Kidney (tissue), 22 donors: ENCODE measurements at places on chromosomes 4 and X. TPM values are rescaled to one million over a fixed set of nuclear protein-coding genes. Genes with fewer than 3 reads are reported as not detected.

GRCh38 chr4:100635899-100636298 is 118.1 kb upstream of the EMCN start:
- no peaks in the 10 kb centered on the region for H3K4me1 ChIP-seq
- no peak overlapping the region for H3K27ac ChIP-seq
- H3K36me3 ChIP-seq = no peaks in the 10 kb centered on the region
- H3K27me3 ChIP-seq = no peaks in the 10 kb centered on the region
- no peak for DNase-seq

- H3K36me3 ChIP-seq = no peaks in the 10 kb centered on the region
- H3K4me3 ChIP-seq = no peak overlapping the region
- H3K27me3 ChIP-seq = no peaks in the 10 kb centered on the region
These were observed 39.2 kb upstream of the ARHGAP6 start for GRCh38 chrX:11704725-11705495.

GRCh38 chr4:68209003-68209402 is 36.5 kb downstream of the TMPRSS11B start:
- no peaks in the 10 kb centered on the region for H3K27me3 ChIP-seq
- H3K36me3 ChIP-seq = no peaks in the 10 kb centered on the region
- no peaks in the 10 kb centered on the region for H3K4me1 ChIP-seq

GRCh38 chr4:73257234-73257633 is 1.4 kb downstream of the ANKRD17 start:
- DNase-seq = peak; percentile 81
- H3K4me3 ChIP-seq = peak overlapping the region; percentile 87
- no peaks in the 10 kb centered on the region for H3K36me3 ChIP-seq
- H3K27me3 ChIP-seq = no peaks in the 10 kb centered on the region

DNA sequence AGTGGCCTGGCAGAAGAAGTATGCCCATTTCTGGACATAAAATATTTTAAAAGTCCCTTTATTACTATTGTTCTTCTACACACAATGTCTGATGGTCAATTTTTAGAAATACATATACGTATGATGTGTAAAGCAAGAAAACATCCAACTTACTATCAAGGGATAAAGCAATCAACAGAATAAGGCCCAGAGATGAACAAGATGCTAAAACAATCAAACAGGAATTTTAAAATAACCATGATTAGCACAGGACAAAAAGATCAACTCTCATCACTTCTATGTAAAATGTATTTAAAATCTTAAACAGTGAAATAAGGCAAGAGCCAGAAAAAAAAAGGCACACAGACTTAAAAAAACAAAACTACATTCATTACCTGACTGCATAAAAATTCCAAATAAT is 60.9 kb downstream of the MTNR1A start:
- no peak overlapping the region for H3K27ac ChIP-seq
- no peaks in the 10 kb centered on the region for H3K27me3 ChIP-seq
- no peaks in the 10 kb centered on the region for H3K36me3 ChIP-seq
- H3K4me1 ChIP-seq = no peaks in the 10 kb centered on the region

DNA sequence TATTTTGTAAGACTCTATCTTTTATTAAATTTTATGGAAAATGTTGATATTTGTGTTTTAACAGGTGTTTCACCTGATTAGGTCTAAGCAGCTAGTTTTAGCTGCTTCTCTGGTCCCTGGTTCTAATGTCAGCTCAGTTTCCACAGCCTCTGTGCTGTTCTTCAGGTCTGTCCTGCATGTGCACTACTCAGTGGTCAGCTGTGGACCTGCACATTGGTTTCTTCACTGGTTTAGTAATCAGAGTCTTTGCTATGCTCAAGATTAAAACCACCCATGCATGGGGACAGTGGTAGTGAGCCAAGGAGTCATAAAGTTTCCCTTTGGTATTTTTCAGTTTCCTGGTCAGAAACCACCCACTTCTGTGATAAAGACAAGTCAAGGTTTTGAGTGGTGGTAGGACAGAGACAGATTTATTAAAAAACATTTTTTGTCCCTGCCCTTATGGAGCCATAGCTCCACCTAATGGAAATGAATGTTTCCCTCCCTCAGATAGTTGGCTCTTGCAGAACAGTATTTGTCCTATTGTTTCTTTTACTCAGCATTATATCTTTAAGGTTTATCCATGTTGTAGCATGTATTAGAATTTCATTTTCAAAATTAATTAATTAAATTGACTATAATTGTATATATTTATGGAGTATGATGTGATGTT is 36.8 kb upstream of the VBP1 start:
- no peaks in the 10 kb centered on the region for H3K36me3 ChIP-seq
- no peak overlapping the region for H3K27ac ChIP-seq
- no peaks in the 10 kb centered on the region for H3K4me1 ChIP-seq
- no peak overlapping the region for H3K4me3 ChIP-seq
- no peak for DNase-seq

DNA sequence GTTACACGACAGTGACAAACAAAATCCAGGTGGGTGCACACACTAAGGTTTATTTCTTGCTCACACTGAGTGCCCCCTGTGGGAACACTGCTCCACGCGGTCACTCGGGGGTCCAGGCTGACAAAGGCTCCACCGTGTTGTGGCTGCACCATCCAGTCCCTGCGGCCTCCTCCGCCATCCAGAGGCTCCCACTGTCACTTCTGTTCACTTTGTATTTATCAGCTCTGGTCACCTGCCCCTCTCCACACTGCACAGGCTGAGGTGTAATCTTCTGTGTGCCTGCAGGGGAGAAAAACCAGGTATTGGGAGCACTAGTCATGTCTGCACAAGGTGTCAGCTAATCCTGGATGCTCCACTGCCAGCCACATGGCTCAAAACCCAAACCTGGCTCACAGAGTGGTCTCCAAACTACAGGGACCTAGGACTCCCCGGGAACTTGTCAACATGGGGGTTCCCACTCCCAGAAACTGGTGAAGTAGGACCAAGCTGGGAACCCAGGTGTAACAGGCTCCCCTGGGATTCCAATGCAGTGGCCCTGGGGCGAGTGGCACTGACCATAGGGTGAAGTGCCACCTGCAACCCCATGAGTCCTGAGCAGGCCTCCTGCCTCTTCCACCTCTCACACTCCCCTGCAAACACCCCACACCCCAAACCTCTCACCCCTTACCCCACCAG is 25.5 kb downstream of the HMX1 start:
- H3K4me3 ChIP-seq = no peak overlapping the region
- no peak overlapping the region for H3K27ac ChIP-seq
- peaks cover 5% of the 10 kb centered on the region for H3K27me3 ChIP-seq

- no peaks in the 10 kb centered on the region for H3K36me3 ChIP-seq
- H3K27ac ChIP-seq = no peak overlapping the region
- H3K27me3 ChIP-seq = no peaks in the 10 kb centered on the region
- H3K4me3 ChIP-seq = no peak overlapping the region
These were observed 220.2 kb upstream of the PRPS2 start for GRCh38 chrX:12570859-12571501.

- H3K27ac ChIP-seq = no peak overlapping the region
- H3K4me1 ChIP-seq = no peaks in the 10 kb centered on the region
- no peaks in the 10 kb centered on the region for H3K36me3 ChIP-seq
- H3K4me3 ChIP-seq = no peak overlapping the region
- H3K27me3 ChIP-seq = no peaks in the 10 kb centered on the region
These were observed 18.5 kb downstream of the PJA1 start for GRCh38 chrX:69146739-69147138.

DNA sequence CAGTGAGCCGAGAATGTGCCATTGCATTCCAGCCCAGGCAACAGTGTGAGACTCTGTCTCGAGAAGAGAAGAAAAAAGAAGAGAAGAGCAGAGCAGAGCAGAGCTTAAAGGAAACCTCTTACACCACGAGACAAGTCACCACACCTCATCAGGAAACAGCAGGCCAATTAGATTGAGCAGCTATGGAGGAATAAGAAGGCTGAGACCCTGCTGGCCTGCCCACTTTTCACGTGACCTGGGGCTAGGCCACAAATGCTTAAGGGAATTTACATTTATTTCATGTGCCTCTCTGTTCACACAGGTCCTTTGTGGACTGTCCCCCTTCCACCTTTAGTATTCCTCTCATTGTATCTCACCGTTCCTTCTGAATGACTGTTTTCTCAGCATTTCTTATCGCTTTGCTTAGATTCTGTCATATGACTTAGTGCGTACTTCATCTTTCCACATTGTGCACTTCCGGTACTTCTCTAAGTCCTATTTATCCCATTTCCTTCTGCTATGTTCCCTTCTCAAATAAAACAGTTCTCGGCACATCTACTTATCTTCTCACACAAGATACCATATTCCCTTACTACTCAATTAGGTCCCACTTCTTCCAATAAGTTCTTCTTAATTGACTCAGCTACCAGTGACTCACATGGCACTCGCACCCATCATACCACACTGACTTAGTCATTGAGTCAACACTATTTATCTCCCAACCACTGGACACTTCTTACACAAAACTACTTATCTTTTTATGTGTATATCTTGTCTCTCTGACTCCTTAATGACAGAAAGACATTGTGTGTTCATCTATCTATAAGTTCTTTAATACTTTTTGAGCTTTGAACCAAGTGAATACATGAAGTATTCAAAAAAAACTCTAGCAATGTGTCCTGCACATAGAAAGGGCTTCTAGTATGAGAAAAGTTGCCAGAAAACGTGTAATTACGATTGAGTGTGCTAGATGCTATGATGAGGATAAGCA is 11.0 kb downstream of the CUL4B start:
- DNase-seq = no peak
- no peak overlapping the region for H3K27ac ChIP-seq
- no peak overlapping the region for H3K4me3 ChIP-seq
- H3K27me3 ChIP-seq = no peaks in the 10 kb centered on the region

- H3K27ac ChIP-seq = no peak overlapping the region
- H3K4me3 ChIP-seq = no peak overlapping the region
- no peak for DNase-seq
- H3K27me3 ChIP-seq = no peaks in the 10 kb centered on the region
- H3K36me3 ChIP-seq = no peaks in the 10 kb centered on the region
These were observed 20.4 kb downstream of the MAML3 start for GRCh38 chr4:140133576-140133975.

The CXorf49 gene
- not detected for polyA plus RNA-seq

The PROM1 gene
- polyA plus RNA-seq = 28.8 TPM

The GDPD2 gene
- polyA plus RNA-seq = 2.5 TPM

The RGS12 gene
- polyA plus RNA-seq = 18.0 TPM

The CT45A5 gene
- not detected for polyA plus RNA-seq

The TLR2 gene
- polyA plus RNA-seq = 8.0 TPM
